ENCODE measurements at places on chromosomes 3 and 15.

- H3K27ac ChIP-seq, result no peak overlapping the region
- no peaks in the 10 kb centered on the region for H3K4me1 ChIP-seq
- no peaks in the 10 kb centered on the region for H3K27me3 ChIP-seq
- DNase-seq, result no peak
- peaks cover 7% of the 10 kb centered on the region for H3K36me3 ChIP-seq
Measured at GRCh38 chr3:141926929-141927328, 50.5 kb downstream of the ATP1B3 start.

DNA sequence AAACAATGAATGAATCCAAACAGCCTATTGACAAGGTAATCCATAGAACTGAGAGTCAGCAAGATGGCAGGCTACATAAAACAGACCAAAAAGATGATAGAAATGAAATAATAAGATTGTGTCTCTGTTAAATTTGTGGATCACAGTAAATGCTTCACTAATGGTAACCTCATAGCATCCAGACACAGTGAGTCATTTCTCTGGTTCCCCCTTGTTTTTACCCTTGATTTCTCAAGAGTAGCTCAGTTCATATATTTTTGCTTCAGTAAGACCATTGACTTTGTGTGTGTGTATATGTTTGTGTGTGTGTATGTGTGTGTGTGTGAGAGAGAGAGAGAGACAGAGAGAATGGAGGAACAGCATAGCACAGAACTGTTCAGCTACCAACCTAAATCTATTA is 546.9 kb downstream of the RBMS3 start:
- H3K36me3 ChIP-seq, result no peaks in the 10 kb centered on the region
- peaks cover 34% of the 10 kb centered on the region for H3K4me1 ChIP-seq
- H3K27me3 ChIP-seq, result no peaks in the 10 kb centered on the region

- H3K36me3 ChIP-seq, result no peaks in the 10 kb centered on the region
- H3K27ac ChIP-seq, result no peak overlapping the region
- H3K4me3 ChIP-seq, result no peak overlapping the region
- no peaks in the 10 kb centered on the region for H3K27me3 ChIP-seq
Measured at GRCh38 chr15:78420220-78420619, 17.8 kb upstream of the IREB2 start.

DNA sequence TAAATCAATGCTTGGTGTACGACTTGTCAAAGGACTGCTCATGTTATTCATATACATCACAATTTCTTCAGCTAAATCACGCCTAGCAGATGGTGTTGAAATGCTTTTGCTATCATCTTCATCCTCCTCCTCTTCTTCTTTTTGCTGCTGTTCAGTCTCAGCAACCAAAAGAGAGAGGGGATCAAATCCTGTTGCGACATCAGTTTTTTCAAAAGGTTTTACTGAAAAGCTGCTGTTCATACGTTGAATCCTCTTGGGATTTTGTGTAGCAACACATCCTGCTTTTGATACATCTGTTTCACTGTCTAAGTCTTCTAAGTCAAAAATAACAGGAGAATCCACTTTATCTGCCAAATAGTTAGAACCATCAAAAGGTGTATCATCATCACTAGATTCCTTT is 69.0 kb downstream of the SLC24A1 start:
- H3K4me1 ChIP-seq, result no peaks in the 10 kb centered on the region
- no peak overlapping the region for H3K4me3 ChIP-seq
- DNase-seq, result no peak
- H3K27me3 ChIP-seq, result no peaks in the 10 kb centered on the region
- H3K36me3 ChIP-seq, result peaks cover 26% of the 10 kb centered on the region
- H3K27ac ChIP-seq, result no peak overlapping the region

DNA sequence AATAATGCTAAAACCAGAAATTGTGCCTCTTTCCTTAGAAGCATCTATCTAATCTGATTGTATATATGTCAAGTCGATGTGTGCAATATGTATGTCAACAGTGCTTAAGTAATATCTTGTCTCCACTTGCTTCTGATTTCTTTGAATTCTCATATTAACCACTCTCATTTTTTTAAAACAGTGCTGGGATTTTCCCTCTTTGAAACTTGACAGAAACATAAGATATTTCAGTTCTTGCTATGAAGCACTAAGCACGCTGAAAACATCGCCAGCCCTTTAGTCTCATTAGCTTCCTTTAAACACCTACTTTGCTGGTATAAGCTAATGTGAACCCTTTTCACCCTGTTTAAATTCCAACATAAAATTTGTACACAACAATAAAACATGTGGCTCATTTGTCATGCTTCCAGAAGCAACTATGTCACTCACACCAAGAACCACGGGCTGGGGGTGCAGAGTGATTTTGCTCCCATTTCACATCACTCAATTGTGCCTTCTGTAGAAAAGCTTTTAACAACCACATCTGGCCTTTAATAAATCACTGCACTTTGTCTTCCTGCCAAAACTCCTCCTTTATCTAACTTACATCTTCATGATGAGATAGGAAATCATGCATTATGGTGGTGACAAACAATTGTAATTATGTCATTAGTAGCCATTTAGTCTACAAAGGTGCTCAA is 185.2 kb downstream of the FOXP1 start:
- no peaks in the 10 kb centered on the region for H3K36me3 ChIP-seq
- peaks cover 37% of the 10 kb centered on the region for H3K4me1 ChIP-seq
- no peaks in the 10 kb centered on the region for H3K27me3 ChIP-seq
- H3K4me3 ChIP-seq, result no peak overlapping the region

DNA sequence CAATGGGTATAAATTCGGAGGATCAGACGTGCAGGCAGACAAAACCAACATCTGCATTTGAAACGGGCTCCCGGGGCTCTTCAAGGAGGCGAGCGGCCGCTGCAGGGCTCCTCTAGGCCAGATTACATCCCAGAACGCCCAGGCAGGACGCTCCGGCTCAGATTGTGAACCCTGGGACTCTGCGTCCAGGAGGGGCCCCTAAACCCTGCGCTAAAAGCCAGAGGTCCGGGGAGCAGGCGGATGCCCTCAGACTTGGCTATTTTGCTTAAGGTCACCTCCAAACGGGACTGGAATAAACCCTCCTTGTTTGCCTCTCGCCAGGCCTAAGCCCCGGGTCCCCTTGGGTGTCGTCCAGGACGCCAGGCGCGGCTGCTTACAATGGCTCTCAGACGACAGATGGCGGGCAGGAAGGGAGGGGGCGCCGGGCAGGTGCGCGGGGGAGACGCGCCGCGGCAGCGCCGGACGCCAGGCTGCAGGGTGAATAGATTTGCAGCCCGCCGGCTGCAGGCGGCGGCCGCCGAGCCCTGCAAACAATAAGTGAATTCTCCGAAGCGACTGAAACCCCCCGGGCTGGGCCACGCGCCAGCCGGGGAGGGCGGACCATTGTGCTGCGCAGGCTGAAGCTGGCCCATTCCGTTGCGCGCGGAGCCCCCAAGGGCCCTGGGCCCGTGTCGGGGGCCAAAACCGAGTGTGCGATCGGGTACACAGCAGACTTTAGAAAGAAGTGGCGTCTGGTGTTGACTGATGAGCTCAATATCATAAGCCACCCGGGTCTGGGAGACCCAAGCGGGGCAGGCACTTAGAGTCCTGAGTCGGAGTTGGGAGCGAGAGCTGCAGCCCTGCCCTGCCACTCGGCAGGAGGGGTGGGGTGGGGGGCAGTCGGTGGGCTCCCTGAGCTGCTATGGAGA is 32.3 kb upstream of the AMOTL2 start:
- no peak overlapping the region for H3K27ac ChIP-seq
- no peaks in the 10 kb centered on the region for H3K4me1 ChIP-seq
- peak overlapping the region; percentile 72 for H3K4me3 ChIP-seq
- no peak for DNase-seq
- H3K27me3 ChIP-seq, result no peaks in the 10 kb centered on the region

GRCh38 chr3:101536266-101536665 is 23.3 kb upstream of the SENP7 start:
- no peaks in the 10 kb centered on the region for H3K27me3 ChIP-seq
- peaks cover 19% of the 10 kb centered on the region for H3K4me1 ChIP-seq
- H3K27ac ChIP-seq, result no peak overlapping the region
- H3K4me3 ChIP-seq, result no peak overlapping the region
- DNase-seq, result no peak

DNA sequence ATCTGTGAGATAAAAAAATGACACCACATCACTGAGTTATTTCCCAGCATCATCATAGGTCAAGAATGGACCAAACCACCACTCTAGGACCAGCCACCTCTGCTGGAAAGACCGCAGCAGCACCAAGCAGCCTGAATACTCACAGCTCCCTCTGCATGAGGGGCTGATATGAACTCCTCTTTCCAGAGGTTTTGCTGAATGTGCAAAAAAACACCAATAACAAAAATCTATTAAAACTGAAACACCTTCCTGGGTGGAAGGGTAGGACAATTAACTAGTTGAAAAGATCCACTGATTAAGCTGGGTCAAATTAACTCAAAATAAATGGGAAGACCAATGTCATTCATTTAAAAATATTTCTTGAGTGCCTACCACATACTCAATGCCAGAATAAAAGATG is 28.9 kb upstream of the KCNMB3 start:
- no peak overlapping the region for H3K27ac ChIP-seq
- no peaks in the 10 kb centered on the region for H3K36me3 ChIP-seq
- H3K4me1 ChIP-seq, result no peaks in the 10 kb centered on the region
- H3K27me3 ChIP-seq, result no peaks in the 10 kb centered on the region

- no peak for DNase-seq
- no peak overlapping the region for H3K4me3 ChIP-seq
- no peaks in the 10 kb centered on the region for H3K36me3 ChIP-seq
Measured at GRCh38 chr15:80633221-80633620, 61.9 kb upstream of the ABHD17C start.

DNA sequence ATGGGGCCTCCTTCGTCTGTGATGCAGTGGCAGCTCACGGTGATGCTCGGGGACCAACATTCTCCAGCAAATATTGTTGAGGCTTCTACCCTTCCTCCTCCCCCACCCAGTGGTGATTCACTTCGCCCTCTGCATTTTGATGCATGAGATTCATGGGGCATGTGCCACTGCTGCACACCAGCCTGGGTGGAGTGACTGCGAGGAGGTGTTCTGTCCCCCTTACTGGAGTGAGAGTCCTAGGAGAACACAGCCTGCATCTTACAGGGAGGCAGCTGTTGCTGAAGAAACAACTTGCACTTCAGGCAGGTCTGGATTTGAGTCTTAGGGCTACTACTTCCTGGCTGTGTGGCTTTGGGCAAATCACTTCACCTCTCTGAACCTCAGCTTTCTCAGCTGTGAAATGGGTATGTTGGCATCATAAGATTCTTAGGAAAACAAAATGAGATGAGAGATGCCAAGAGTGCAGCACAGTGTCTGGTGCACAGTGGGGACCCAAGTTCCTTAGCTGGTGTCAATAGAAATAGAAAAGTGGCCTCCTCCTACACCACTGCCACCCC is 10.2 kb upstream of the SKOR1 start:
- H3K4me1 ChIP-seq, result peaks cover 5% of the 10 kb centered on the region
- no peak overlapping the region for H3K4me3 ChIP-seq
- peaks cover 11% of the 10 kb centered on the region for H3K27me3 ChIP-seq
- no peak for DNase-seq

DNA sequence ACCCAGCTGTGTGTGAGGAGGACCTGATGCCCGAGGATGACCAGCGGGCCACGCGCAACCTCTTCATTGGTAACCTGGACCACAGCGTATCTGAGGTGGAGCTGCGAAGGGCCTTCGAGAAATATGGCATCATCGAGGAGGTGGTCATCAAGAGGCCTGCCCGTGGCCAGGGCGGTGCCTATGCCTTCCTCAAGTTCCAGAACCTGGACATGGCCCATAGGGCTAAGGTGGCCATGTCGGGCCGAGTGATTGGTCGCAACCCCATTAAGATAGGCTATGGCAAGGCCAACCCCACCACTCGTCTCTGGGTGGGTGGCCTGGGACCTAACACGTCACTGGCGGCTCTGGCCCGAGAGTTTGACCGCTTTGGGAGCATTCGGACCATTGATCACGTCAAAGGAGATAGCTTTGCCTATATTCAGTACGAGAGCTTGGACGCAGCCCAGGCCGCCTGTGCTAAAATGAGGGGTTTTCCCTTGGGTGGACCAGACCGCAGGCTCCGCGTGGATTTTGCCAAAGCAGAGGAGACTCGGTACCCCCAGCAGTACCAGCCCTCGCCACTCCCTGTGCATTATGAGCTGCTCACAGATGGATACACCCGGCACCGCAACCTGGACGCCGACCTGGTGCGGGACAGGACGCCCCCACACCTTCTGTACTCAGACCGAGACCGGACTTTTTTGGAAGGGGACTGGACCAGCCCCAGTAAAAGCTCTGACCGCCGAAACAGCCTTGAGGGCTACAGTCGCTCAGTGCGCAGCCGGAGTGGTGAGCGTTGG is 1.5 kb downstream of the RBM15B start:
- peaks cover 34% of the 10 kb centered on the region for H3K4me1 ChIP-seq
- H3K4me3 ChIP-seq, result peak overlapping the region; percentile 85
- H3K27me3 ChIP-seq, result no peaks in the 10 kb centered on the region
- no peak for DNase-seq
- peaks cover 33% of the 10 kb centered on the region for H3K36me3 ChIP-seq

DNA sequence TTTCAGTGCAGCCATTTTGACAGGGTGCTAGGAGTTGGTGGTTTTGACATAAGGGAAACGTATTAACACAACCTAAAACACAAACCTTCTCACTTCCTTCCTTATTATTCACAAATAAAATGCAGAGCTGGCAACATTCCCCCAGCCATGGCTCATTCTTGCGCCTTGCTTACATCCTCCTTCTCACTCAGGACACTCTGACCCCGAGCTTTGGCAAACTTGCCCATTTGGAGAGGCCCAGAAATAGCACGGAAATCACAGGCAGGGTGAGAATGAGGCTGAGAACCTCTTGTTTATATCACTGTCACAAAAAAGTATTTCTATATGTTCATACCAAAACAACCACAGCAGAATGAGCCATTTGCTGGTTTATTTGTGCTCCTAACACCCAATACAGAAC is 244.3 kb downstream of the NTRK3 start:
- H3K36me3 ChIP-seq, result no peaks in the 10 kb centered on the region
- peaks cover 53% of the 10 kb centered on the region for H3K4me1 ChIP-seq
- peak; percentile 19 for DNase-seq

DNA sequence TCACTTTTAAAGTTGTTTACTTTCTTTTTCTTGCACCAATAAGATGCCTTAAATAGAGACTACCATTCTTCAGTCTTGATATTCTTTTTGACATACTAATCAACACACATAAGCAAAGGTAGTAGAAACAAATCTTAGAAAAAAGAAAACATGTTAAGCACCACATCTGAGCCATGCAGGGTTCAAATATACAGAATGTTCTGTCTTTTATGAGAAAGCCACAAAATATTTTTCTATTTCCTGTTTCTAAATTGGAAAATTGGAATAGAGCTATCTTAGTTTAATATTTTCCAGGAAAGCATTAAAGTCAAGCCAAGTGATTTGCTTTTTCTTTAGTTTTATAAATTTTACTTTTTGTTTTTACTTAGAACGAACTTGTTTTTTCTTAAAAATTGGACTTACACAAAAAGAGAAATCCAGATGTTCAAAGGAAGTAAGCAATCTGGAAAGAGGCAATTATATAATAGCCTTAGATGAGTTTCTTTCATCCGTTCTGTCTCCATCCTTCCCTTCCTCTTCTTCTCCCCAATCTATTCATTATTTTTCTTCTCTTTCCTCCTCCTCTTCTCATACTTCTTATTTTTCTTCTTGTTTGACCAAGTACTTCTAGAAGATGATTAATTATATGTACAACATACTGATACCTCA is 731.7 kb downstream of the SQOR start:
- peak overlapping the region; percentile 66 for H3K4me3 ChIP-seq
- H3K27me3 ChIP-seq, result no peaks in the 10 kb centered on the region
- no peak for DNase-seq
- no peaks in the 10 kb centered on the region for H3K36me3 ChIP-seq
- peaks cover 14% of the 10 kb centered on the region for H3K4me1 ChIP-seq
- H3K27ac ChIP-seq, result peak overlapping the region; percentile 68

- H3K4me3 ChIP-seq, result no peak overlapping the region
- H3K27me3 ChIP-seq, result no peaks in the 10 kb centered on the region
- peak overlapping the region; percentile 94 for H3K27ac ChIP-seq
- DNase-seq, result no peak
- H3K36me3 ChIP-seq, result peaks cover 3% of the 10 kb centered on the region
Measured at GRCh38 chr15:89140595-89140994, 52.3 kb downstream of the ABHD2 start.

Measured in thoracic aorta (tissue), 2 donors.